ENCODE measurements at places on chromosomes 16 and 17.

DNA sequence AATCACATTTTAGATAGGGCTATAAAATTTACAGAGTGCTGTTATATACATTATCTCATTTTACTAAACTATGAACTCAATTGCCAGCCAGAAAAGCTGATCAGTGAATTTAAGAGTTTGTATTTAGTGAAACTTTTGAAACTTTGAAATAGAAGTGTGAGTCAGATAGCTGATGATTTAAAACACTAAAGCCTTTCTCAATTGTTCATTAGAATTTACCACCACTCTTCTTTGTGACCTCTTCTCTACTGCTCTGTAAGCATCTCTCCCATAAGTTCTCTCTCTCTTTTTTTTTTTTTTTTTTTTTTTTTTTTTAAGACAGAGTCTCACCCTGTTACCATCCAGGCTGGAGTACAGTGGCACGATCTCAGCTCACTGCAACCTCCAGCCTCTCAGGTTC, 43.7 kb downstream of the GOSR1 start:
- no peak for DNase-seq

DNA sequence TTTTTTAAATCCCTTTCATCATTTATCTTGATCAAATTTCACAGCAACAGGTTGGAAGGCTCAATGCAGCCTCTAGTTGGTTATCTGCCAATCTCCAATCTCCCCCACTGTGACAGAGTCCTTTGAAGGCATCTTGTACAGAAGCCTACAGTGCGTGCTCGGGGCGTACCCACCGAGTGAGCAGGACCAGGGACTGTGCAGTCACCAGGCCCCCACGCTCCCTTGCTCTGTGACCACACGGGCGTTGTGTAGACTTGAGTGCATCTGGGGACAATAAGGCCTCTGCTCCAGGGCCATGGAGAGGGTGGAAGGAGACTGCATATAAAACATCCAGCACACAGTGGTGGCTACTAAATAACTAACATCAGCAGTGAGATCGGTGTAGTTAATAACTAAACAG, 63.4 kb downstream of the GTF3C1 start:
- no peak for DNase-seq

GRCh38 chr17:46963571-46963970, 15.5 kb downstream of the RPRML start:
- DNase-seq: no peak

DNA sequence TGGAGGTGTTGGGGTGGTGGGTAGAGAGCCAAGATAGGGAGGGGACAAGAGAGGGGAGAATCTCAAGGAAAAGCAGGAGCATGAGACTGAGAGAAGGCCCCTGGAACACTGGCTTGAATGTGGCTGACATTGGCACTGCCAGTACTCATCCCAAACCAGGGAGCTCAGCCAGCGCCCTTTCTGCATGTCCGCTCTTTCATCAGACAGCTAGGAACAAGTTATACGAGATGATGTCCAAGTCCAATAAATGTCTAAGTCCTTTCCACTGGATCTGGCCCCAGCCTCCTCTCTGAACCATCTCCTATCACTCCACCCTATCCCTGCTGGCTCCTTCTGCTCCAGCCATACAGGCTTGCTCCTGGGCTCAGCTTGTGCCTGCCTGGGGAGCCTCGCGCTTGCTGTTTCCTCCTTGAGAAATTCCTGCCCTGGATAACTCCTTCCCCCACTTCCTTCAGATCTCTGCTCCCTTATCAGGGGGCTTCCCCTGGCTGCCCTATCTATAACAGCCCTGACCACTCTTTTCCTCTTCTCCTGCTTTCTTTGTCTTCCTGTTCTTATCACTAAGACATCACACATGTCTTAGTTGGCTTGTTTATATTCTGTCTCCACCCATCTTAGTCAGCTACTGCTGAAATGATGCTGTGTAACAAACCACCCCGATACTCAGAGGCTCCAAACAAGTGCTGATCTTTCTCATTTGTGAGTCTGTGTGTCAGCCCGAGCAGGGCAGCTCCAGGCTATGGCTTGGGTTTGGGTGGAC, 37.1 kb upstream of the MEOX1 start:
- no peak for DNase-seq

GRCh38 chr16:56350491-56351405, 74.6 kb downstream of the AMFR start:
- no peak for DNase-seq

All from NB4 (cell line).